NCI-H1048 (cell line): ENCODE measurements at places on chromosomes 16 and 17.

DNA sequence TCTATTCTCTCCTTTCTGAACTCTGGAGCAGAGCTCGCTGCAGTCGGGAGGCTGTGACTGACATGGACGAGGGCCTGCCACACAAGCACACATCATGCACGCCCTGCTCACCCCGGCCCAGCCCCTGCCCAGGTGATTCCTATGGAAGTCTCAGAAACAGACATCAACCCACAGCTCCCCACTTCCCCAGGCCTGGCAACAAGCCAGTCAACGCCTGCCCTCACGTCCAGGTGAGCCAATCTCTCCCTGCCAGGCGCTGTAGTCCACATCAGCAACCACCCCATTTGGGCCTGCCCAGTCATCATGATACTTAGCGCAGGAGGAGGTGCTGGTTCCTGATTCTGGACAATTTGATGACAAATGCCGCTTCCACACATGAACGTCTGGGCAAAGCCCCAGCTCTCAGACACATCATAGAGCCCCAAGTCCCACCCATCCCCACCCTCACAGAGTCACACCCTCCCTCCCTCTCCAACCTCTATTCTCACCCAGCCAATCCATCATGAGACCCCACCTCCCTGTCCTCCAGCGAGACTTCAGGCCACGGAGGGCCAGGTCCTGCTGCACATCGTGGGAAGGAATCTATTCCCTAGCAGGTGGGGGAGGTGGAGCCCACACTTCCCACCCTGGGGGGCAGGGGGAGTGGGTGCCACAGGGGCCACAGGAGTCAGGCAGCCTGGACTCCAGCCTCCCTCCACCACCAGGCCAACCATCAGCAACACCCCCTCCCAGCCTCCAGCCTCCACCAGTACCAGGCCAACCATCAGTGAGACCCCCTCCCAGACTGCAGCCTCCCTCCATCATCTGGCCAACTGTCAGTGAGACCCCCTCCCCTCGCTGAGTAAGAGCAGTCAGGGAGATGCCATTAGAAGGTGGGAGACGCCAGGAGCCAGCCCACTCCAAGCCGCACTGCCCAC lies 33.7 kb upstream of the GSG1L start:
- DNase-seq = no peak

- no peak for DNase-seq
Measured at GRCh38 chr17:18139949-18140348, 31.4 kb downstream of the MYO15A start.

- DNase-seq = no peak
Measured at GRCh38 chr17:68048996-68049395, 13.5 kb downstream of the KPNA2 start.

DNA sequence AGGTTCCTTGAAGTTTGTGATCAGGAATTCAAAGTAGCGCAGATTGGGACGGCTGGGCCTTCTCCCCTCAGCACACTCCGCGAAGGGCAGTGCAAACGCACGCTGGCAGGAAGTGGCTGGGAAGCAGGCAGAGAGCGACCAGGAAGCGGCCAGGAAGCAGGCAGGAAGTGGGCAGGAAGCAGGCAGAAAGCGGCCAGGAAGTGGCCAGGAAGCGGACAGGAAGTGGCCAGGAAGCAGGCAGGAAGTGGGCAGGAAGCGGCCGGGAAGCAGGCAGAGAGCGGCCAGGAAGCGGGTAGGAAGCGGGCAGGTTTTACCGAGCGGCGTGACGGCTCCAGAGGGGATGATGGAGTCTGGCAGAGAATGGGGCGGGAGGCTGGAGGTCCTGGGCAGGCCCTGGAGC lies 3.2 kb downstream of the DPEP1 start:
- no peak for DNase-seq

- no peak for DNase-seq
Measured at GRCh38 chr16:84042879-84043485, 387 bp upstream of the SLC38A8 start.

GRCh38 chr17:4208238-4208637 lies 55.5 kb downstream of the ANKFY1 start:
- no peak for DNase-seq

- DNase-seq = no peak
Measured at GRCh38 chr16:86664522-86665318, 86.4 kb downstream of the FOXL1 start.

- DNase-seq = no peak
Measured at GRCh38 chr17:45073414-45074070, 12.4 kb downstream of the NMT1 start.

DNA sequence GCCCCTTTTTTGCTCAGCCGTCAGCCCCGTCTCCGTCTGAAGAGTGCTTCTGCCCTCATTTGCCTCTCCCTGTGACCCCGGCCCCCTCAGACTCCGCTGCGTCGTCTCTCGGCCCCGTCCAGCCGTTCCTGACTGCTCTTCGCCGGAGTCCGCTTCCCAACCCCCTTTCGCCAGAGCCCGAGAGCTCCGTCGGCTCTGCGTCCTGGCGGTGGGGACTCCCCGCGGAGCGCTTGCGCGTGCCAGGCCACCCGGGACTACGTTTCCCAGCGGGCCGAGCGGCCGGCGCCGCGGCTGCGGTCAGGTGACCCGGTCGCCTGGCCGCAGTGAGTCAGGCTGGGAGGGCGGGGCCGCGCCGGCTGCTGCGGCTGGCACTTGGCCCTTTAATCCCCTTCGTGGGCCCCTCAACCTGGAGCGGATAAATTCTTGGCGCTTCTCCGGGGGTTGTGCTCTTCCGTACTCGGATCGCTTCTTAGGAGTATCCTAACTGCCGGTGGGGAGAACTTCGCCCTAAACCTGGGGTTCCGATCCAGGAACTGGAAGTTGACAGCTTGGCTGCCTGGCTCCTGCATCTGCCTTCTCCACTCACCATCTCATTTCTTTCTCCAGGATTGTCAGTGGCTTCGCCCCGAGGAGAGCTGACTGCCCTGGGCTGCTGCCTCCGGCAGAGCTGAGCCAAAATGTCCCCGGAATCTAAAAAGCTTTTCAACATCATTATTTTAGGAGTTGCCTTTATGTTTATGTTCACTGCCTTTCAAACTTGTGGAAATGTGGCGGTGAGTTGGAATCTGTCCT lies at the start of gene MFSD11:
Gene MFSD11, plus strand, starts transcription at position 444 of the 792 bp plus-strand sequence. Its CDS starts 234 bp downstream, at position 678.
- DNase-seq = peak; percentile 92

- no peak for DNase-seq
Measured at GRCh38 chr16:57314161-57314785, 29.8 kb upstream of the PLLP start.

GRCh38 chr17:80122026-80122575 lies 20.7 kb downstream of the GAA start:
- no peak for DNase-seq

GRCh38 chr17:51344532-51344931 lies 84.2 kb downstream of the UTP18 start:
- no peak for DNase-seq

DNA sequence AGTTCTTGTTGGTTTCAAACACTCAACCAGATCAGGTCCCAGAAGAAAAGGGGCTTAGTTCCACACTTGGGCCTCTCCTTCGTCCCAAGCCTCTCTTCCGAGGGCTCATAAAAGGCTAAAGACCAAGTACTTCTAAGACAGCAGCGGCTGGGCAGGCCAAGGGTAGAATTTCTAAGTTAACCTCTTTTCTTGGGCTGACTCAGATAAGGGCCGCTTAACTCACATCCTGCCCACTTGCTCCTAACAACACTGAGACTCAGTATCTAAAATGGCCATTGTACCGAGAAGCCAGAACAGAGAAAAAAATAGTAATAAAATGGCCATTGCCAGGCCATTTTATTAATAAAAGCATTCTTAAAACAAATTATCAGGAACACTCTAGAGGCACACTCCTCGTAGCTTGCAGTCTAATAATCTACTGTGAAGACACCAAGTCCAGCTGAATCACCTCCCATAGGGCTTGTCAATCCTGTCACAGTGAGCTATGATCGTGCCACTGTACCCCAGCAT lies 42.1 kb downstream of the RANBP10 start:
- no peak for DNase-seq

GRCh38 chr16:47037396-47037745 lies 63.9 kb upstream of the DNAJA2 start:
- no peak for DNase-seq

DNA sequence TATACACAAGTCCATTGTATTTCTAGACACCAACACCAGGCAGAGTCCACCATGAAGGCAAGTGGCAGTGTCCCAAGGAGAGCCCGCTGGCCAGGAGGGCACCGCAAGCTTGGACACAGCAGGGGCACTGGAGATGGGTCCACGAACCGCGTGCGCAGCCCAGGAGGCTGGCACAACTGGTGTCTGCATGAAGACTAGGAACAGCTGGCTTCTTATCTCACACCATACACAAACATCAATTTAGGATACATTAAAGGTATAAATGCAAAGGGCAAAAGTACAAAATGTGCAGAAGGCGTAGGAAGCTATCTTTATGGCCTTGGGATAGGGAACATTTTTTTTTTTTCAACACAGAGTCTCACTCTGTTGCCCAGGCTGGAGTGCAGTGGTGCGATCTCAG lies 52.4 kb downstream of the ANKRD11 start:
- DNase-seq = no peak

GRCh38 chr16:3212567-3212966 lies 22.4 kb downstream of the ZNF200 start:
- DNase-seq = no peak

GRCh38 chr16:1434644-1435592 lies 4.0 kb downstream of the PERCC1 start:
- DNase-seq = no peak

- DNase-seq = no peak
Measured at GRCh38 chr17:14143688-14144087, 74.4 kb downstream of the COX10 start.
